Activated CD8-positive, alpha-beta memory T cell treated with anti-CD3 and anti-CD28 coated beads for 1 hour (primary cell): ENCODE measurements at places on chromosomes 5 and 9.

GRCh38 chr9:128231638-128232527, 28.7 kb downstream of the DNM1 start:
- DNase-seq, result no peak

DNA sequence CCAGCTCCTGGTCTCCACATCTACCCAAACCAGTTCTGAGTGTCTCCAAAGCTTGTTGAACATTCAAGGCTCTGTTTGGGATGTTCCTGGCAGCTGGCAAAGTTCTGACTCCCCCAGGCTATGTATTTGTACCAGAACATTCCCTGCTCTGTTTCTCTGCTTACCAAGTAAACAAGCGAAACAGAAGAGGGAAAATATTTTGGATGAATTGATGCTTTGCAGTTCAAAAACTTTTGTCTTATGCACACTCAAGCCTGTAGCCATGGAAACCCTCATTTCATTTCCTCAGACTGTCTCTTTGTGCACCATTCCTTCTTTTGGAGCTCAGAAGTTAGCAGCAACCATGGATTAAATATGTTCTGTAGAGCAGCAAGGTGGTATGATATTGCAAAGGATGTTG, 145.8 kb downstream of the ACTL7B start:
- no peak for DNase-seq

- no peak for DNase-seq
These were observed 684.0 kb upstream of the ACO1 start for GRCh38 chr9:31700252-31701045.

DNA sequence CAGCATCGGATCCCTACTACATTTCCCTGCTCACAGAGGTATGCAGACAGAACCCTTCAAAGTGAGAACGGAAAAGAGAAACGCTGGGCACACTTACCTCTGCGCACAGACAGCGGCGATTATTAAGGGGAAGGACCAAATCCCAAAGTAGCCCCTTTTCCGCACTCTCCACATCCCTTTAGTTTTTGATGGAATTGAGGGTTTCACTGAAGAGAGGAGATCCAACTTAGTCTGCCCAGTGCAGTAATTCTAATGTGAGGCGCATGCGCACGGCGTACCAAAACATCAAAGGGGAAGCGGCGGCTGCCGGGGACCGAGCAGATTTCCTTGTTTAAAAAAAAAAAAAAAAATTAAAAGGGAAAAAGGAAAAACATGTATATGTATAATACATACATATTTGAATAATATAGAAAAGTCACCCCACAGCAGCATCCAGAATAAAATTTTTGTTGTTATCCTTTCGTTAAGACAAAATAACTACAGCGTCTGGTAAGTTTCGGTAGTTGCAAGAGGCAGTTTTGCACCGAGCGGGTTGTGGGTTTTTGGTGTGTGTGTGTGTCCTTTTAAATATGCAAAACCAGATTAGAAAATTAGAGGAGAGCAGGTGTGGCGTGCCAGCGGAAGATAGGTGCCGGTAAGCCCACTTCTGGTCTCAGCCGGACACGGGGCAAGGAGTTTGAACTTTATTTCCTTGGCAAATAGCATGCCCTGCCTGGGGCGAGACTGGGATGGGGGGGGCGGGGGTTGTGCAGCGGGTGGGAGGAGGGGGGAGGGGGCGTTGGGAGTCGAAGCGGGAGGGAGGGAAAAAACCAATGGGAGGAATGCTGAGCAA, at the start of gene GABRB2:
Gene GABRB2, minus strand, starts transcription at position 256 of the 832 bp plus-strand sequence. Its CDS starts 82 bp downstream, at position 174.
- no peak for DNase-seq

GRCh38 chr9:14766299-14766698, 43.8 kb upstream of the CER1 start:
- no peak for DNase-seq

DNA sequence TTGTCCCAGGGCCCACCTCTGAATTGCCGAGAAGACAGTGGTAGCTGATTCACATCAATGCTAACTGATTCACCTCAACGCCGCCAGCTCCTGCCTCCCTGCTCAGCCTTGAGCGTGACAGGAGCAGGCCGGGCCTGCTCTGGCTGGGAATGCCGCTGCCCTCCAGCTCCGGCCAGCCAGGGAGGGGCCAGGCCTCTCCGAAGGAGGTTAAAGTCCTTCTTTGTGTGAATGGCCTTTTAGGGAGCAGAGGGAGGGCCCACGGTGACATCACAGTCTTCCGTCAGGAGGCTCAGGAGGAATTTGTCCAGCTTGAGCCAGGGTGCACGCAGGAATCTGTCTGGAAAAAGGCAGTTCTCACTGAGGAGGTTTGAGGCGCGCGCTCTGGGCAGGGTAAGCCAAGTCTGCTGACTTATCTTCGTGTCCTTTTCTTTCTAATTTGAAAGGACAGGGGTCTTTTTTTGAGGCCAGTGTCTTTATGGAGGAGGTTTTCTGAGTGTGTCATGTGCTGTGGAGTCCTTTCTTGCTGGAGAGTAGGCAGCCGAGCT, 82.7 kb downstream of the C9orf152 start:
- no peak for DNase-seq

DNA sequence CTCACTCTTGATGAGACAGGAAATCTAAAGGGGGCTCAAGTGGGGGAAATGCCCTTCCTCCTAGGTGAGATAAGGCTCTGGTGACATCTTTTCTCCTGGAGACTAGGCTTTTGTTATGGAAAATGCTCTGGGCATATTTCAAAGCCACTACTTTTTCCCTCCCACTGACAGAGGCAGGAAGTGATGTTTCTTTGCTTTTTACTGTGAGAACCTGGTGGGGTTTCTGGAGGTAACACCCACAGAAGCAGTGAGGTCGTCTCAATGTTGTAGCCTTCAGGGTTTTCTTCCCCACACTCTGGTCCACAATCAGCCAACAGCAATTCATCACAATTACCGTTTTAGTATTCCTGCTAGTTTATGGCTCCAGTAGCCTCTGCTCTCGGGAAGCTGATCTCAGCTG, 41.4 kb upstream of the FAM240B start:
- DNase-seq, result no peak

- no peak for DNase-seq
These were observed 59.8 kb downstream of the TNFSF15 start for GRCh38 chr9:114745879-114746550.

GRCh38 chr5:116566251-116566650, 8.4 kb downstream of the SEMA6A start:
- DNase-seq, result no peak

GRCh38 chr5:181167814-181168488, 20.6 kb downstream of the OR2V2 start:
- no peak for DNase-seq

GRCh38 chr5:134878403-134878802, 4.2 kb downstream of the TXNDC15 start:
- no peak for DNase-seq

DNA sequence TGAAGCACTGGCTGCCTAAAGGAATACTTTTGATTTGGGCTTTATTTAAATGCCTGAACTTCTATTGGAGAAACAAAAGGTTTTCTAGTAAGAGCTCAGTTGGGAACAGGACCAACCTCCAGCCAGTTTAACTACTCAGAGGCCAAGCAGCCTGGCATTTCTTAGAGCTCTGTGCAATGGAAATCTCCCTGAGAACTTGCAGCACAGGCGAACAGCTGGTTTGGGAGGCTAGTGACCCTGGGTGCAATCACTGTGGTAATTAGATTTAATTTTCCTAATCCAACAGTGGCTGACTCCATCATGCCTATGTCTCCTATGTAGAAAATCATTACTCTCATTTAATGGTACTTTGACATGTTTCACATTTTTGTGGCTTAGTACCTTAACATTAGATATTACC, 1.0 kb upstream of the CDH6 start:
- no peak for DNase-seq

DNA sequence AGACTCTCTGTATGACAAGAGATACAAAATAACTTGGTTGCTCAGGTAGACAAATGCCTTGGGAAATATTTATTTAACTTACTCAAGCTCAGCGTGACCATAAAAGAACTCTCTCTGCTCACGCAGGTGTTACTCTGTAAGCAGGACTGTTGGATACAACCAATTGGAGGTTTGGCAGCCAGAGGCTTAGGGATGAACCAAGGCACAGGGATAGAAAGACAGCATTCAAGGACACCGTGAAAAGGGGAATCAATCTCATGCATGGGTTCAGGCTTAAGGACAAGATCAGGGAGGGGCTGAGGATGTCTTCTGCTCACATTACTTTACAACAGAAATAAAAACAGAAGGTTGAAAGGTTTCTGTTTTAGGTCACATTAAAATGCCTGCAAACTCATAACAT, 389.0 kb upstream of the BRINP1 start:
- DNase-seq, result no peak

DNA sequence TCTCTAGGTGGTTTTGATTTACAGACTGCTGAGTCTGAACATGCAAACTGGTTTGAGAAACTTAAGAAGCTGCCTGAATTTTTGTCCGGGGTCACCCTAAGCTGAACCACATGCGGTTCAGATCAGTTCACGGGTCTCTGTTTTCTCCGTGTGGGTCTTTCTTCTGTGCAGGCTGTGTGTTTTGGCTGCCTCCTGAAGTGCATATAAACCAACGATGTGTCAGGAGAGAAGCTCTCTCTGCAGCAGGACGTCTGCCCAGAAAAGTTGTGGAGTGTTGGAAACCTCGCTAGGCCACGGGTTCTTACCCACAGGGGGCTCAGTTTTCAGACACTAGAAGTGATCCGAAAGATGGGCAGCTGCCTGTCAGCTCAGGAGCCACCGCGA, 364.2 kb downstream of the IRX2 start:
- DNase-seq, result no peak

DNA sequence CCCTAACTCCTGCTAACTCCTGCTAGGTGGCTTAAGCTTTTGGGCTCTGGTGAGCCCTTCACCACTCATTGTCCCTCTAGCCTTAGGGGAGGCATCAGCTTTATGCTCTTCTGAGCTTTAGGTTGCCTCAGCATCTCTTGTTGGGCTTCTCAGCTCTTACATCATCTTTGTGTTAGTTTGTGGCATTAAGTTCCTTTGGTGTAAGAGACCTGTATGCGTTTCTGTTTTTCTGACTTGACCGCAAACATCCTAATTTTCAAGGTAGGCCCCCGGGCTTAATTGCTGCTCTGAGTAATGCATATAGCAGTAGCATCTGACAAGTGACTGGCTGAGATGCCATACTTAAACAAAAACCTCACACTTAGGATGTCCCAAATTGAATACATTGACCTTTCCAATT, 287.8 kb upstream of the TUT7 start:
- DNase-seq, result no peak
